ENCODE measurements at places on chromosomes 6 and 20. TPM values are rescaled to one million over a fixed set of nuclear protein-coding genes. Genes with fewer than 3 reads are reported as not detected.

Gene TNNC2
- polyA plus RNA-seq = 0.18 TPM

Gene NCOA7
- polyA plus RNA-seq = 10.5 TPM

Gene THBD
- polyA plus RNA-seq = 2.6 TPM

Gene PRPH2
- not detected for polyA plus RNA-seq

All from mammary epithelial cell (primary cell).